Hematopoietic multipotent progenitor cell treated with erythropoietin and hydrocortisone succinate and interleukin-3 and kit ligand, for 8 days (in vitro differentiated cells): ENCODE measurements at places on chromosomes 1 and 21.
A peak's percentile ranks its signal among the peaks of the same experiment; 100 is the strongest.

- DNase-seq: peak; percentile 14
These were observed 74.4 kb downstream of the DUSP10 start for GRCh38 chr1:221667504-221667903.

- no peak for DNase-seq
These were observed 31.7 kb downstream of the ERICH3 start for GRCh38 chr1:74641876-74642275.

- DNase-seq: no peak
These were observed 13.9 kb upstream of the RERE start for GRCh38 chr1:8831340-8831739.

DNA sequence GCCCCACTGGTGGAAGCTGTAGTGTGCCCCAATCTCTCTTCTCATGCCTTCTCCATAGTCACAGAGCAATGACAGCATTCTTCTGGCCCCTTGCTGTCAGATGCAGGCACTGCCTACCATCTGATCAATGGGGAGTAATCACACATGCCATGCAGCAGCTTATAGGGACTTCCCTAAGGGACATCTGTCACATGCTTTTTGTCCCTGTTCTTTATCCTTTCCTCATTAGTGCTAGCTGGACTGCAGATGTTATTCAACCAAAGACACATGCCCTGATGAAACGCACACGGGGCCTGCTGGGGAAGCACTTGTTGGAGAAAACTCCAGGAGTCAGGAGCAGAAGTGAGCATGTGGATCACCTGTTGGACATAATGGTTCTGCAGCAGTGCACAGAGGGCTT, 108.7 kb downstream of the KCNJ15 start:
- no peak for DNase-seq

DNA sequence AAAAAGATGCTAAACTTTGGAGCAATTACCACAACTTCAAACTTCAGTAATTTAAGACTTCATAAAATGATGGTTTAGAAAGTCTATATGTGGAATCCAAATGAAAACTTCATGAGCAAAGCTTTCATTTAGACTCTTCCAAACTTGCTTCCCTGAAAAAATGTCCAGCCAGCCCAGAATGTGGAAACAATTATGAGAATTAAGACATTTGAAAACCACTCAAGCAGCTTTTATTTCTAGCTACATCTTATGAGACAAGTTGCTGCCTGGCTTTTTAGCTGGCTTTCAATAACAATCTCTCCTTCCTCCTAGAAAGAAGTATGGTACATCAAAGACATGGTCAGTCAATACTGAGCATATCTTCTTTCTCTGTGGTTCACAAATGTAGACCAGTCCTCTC, 21.8 kb downstream of the LPAR3 start:
- no peak for DNase-seq

DNA sequence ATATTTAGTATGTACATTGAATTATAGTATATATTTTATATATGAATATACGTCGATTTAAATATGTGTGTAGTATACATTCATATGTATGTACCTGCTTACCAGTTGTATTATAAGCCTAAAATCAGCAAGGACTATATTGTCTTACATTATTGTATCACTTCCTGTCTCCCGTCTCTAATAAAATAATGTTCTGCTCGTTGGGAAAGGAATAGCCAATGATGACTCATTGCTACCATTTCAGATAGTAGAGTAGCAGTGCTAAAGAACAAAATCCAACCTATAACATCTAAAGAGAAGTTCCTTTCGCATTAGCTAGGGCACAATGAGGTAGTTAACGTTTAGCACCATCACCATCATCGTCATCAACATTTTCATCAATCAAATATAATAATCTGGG, 39.9 kb upstream of the SMYD2 start:
- no peak for DNase-seq
